ENCODE measurements at places on chromosomes 16 and 17.

DNA sequence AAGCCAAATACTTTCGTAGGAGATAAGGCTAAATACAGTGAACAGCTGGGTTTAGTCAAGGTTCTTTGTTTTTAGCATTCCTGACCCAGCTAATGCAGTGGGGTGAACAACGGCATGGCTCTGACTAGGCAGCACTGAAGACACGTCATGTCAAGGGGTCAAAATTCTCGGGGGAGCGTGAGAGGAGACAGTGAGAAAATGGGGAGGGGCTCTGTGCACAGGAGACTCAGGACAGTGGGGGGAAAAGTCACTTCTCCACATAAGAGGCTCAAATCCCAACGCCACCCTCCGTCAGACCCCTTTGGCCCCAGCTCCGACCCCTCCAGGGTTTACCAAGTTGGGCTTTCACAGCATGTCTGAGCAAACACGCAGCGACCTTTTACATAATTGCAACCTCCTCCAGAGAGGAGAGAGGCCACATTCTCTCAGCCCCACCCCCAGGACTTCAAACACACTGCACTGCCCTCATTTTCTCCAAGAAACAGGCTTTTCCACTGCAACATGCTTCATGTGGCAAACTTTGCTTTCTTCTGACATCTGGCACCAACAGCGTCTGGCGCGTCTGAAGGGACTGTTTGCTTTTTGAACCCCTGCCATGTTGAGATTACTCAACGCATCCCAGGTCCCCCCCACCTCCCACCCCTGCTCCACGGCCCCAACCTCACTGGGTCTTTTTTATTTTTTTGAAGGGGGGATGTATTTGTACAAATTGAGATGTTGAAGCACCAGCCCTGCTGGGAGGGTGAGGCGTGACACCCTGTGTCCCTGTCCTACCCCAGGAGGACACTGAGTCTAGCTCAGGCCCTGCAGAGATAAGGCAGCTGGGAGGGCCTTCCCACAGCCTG lies 30.0 kb downstream of the AXIN2 start:
- no peak for DNase-seq

- DNase-seq, result no peak
These were observed 89.8 kb upstream of the GNAO1 start for GRCh38 chr16:56101480-56101879.

DNA sequence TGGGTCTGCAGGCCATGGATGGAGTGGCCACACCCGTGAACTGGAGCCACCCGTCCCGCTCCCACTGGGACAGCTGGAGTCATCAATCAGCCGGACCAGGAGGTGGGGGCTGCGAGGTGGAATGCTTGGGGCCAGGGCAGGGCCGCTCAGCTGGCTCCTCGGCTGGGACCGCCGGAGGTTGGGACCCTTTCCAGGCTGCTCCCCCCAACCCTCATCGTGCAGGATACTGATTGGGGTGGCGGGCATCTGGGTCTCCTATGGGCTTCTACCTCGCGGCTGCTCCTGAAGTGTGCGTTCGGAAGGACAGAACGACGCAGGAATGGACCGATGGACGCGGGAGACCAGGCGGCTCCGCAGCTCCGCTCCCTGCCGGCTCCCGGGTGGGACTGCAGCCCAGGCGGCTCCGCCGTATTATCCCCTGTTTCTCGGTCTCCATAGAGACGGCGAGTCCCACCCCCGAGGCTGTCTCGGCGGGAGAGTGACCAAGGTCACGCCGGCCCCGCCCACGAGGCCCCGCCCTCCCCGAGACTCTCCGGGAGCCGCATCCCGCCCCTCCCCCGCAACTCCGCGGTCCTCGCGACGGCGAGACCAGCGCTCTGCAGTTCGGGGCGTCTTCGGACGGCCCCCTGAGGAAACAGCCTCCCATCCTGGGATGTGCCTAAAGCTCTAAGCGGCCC lies at the start of gene TPPP3:
TPPP3 (minus strand) TSS at position 388 of the 677 bp plus-strand sequence. CDS start 2,387 bp downstream, outside the sequence.
- DNase-seq, result no peak

GRCh38 chr17:37789771-37790541 lies 45.1 kb upstream of the HNF1B start:
- no peak for DNase-seq

GRCh38 chr17:21285164-21286065 lies 904 bp downstream of the MAP2K3 start:
- DNase-seq, result no peak

- no peak for DNase-seq
These were observed 660.5 kb downstream of the KCNJ2 start for GRCh38 chr17:70829876-70830275.

- DNase-seq, result no peak
These were observed 26.5 kb downstream of the STAT3 start for GRCh38 chr17:42361781-42362186.

GRCh38 chr16:57422026-57422944 lies 17.7 kb downstream of the CCL17 start:
- no peak for DNase-seq

DNA sequence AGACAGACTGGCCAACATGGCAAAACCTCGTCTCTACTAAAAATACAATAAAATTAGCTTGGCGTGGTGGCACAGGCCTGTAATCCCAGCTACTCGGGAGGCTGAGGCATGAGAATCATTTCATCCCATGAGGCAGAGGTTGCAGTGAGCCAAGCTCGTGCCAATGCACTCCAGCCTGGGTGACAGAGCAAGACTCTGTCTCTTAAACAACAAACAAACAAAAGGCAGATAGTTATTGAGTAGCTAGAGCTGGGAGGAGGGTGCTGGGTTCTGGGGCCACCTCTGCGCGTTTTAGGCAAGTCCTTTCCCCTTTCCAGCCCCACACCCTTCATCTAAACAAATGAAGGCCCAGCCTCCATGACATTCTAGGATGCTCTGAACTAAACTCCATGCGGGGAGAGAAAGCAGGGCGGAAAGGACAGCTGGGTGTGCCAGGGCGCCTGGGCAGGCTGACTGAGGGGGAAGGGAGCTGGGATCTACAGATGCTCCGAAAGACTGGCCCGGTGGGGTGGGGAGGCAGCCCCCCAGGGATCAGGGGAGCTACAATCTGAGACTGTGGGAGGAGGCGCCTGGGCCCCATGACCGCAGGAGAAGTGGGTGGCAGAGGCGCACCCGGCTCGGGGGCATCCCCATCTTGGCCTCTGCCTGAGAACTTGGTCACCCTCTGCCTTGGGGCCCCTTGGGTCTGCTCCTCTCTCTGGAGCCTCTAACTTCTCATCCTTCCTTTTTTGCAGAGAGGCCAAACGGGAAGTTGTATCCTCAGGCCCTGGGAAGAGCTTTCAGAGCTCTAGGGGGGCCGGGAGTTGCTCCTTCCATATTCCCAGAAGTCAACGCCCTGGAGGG lies 910 bp downstream of the ITGAL start:
- no peak for DNase-seq
